ENCODE measurements at places on chromosomes 16 and 17.

- DNase-seq: no peak
Measured at GRCh38 chr17:45288825-45289224, 26.9 kb upstream of the SPATA32 start.

DNA sequence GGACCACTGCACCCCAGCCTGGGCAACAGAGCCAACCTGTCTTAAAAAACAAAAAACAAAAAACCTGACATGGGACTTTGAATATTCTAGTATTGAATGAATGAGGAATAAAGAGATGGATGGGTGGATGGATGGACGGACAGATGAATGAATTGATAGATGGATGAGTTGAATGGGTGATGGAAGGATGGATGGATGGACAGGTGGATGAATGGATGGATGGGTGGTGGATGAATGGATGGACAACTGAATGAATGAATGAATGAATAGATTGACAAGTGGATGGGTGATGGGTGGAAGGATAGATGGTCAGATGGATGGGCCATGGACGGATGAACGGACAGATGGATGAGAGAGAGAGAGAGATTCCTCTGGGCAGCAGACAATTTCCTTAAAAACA is 22.8 kb upstream of the CEP20 start:
- DNase-seq: no peak

- no peak for DNase-seq
Measured at GRCh38 chr17:49589577-49589927, 13.9 kb downstream of the NXPH3 start.

DNA sequence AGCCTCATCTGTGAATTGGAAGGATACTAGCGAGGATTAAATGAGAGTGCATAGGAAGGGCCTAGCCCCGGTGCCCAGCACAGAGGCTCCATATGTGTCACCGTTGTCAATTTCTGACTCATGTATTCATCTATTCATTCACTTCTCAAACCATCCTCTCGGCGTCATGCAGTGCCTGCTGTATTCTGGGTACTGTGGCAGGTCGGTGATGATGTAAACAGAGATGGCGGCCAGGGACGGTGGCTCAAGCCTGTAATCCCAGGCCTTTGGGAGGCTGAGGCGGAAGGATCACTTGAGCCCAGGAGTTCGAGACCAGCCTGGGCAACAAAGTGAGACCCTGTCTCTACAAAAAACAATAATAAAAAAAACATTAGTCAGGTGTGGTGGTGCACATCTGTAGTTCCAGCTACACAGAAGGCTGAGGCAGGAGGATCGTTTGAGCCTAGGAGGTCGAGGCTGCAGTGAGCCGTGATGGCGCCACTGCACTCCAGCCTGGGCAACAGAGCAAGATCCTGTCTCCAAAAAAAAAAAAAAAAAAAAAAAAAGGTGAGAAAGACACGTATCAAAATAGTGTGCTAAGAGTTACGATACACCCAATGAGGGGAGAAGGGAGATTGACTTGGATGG is 4.3 kb upstream of the PPP1R1B start:
- DNase-seq: no peak

DNA sequence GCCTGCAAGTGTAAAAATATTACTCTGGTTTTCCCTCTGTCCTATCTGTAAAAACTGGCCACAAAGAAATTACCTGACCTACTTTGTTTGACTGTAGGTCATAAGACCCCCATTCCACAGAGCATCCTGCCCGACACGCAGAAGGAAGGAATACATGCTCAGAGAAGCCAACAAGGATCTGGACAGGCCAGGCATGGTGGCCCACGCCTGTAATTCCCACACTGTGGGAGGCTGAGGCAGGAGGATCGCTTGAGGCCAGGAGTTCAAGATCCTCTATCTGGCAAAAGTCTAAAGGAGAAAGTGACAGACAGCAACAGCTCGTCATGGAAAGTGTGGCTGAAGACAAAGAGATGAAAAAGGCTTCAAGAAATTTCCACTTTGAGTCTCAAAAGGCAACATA is 78.2 kb upstream of the RNU2-1 start:
- no peak for DNase-seq
